Activated naive CD8-positive, alpha-beta T cell treated with anti-CD3 and anti-CD28 coated beads, Interleukin-2, amount 10 ng/mL, durations not matched to agents 7 days and 5 days (primary cell): ENCODE measurements at places on chromosomes 12 and 14.

- no peak for DNase-seq
Measured at GRCh38 chr14:51210594-51210993, 29.5 kb upstream of the TMX1 start.

DNA sequence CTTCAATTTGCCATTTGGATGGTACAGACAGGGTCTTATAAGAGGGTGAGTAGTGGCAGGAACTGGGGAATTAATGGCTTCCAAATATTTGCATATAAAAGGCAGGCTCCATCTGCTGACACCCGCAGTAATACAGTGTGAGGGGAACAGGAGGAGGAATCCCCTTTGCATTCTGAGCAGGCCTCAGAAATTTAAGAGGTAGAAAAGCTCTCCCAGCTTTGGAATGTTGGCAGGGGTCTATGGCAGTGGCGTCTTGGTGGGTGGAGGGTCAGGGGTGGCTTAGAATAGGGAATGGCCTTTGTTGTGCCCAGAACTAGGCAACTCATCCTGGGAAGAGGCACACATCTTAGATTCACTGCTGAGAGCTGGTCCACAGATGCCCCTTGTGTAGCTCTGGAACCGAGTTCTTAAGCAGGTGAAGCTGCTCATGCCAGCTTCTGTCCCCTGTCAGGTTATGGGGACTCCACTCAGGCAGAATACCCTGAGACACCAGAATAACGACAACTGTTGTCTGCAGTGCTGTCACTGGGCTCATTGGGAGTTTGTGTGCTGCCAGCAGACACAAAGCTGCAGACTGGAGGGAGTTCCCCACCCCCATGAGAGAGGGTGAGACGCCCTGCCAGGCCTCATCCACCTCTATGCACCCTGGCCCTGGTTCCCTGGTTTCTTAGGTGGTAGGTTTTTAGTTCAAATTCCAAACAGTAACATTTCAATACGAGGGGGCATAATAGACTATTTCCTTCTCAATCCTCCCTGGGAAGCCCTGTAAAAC lies 190.2 kb downstream of the MON2 start:
- no peak for DNase-seq

DNA sequence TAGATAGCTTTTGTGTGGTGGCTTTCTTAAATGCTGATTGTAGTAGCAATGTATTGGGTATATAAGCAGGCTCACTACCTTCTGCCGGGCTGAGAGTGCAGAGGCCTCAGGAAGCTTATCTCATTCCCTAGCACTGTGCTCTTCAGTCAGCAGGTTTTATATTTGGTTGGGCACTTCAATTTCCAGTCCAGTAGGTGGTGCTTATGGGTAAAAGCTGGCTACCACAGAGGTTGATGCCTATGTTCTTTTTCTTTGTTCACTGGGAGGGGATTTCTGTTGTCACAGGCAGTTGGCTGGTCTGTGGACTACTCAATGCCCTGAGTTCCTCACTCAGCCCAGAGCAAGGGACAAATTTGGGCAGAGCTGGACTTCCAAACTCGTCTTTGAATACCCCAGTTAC lies 43.0 kb upstream of the GLIPR1 start:
- DNase-seq, result no peak

DNA sequence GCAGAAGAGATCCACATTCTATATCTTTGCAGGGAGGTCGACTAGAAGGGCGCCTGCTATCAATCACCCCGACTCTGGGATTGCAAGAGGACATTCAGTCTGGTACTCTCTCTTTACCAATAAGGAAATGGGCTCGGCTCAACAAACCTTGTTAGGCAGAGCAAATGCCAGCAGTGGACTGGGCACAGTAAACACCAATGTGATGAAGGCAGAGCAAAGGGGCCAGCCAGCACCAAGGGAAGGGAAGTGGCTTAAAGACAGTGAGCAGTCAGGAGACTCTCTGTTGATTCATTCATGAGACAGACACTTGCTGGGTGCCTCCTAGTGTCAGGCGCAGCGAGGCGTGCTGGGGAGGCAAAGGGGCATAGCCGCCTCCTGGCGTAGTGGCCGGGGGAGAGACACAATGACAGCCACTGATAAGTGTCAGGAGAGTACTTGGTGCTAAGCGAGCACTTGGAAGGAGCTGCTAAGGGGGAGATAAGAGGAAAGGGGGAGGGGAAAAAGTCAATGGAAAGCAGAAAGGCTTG lies 34.1 kb downstream of the TMCC3 start:
- DNase-seq, result no peak

GRCh38 chr14:75429562-75429961 lies 1.7 kb downstream of the JDP2 start:
- DNase-seq, result no peak

DNA sequence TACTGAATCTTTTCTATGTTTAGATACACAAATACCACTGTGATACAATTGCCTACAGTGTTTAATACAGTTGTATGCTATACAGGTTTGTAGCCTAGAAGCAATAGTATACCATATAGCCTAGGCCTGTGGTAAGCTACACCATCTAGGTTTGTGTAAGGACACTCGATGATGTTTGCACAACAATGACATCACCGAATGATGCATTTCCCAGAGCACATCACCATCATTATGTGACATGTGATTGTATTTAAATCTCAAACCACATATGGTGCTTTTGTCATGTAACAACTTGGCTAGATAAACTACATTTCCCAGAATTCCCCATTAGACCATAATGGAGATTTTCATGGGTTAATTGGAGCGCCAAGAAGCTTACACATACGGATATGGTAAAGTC lies 128.4 kb upstream of the CPNE8 start:
- no peak for DNase-seq

DNA sequence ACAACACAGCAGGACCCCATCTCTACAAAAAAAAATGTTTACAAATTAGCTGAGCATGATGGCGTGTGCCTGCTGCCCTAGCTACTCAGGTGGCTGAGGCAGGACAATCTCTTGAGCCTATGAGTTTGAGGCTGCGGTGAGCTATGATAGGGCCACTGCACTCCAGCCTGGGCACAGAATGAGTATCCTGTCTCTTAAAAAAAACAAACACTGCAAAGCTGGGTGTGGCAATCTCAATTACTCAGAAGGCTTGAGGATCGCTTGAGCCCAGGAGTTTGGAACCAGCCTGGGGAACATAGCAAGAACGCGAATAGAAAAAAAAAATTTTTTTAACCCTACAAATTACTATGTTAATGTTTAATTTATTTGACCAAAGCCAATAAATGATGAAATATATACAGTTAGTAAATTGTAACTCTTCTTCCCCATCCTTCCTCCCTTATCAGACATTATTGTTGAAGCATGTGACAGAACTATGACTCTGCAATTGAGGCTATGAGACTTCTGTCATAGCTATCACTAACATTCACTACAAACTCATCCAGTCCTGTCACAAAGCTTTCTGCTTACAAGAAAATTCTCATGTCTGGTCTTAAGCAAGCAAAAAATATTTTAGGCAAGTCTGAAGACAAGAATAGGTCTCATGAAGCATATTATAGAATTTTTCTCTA lies 9.8 kb downstream of the BTBD7 start:
- DNase-seq, result no peak

- DNase-seq, result no peak
Measured at GRCh38 chr12:132657004-132657727, 30.0 kb downstream of the POLE start.

- no peak for DNase-seq
Measured at GRCh38 chr12:43237238-43237879, 314.6 kb downstream of the ADAMTS20 start.

DNA sequence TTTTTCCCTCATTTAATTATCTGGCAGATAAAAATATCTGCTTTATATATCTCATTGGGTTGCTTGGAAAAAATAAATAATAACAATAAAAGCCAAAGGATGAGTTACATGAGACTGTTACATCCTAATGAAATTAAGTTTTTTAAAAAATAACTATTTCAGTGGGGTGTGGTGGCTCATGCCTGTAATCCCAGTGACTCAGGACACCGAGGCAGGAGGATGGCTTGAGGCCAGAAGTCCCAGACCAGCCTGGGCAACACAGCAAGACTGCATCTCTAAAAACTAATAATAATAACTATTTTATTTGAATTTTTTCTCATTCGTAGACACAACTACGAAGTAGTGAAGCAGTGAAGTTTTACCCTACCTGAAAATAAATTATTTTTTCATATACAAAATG lies 103.3 kb downstream of the BCAT1 start:
- DNase-seq, result no peak

DNA sequence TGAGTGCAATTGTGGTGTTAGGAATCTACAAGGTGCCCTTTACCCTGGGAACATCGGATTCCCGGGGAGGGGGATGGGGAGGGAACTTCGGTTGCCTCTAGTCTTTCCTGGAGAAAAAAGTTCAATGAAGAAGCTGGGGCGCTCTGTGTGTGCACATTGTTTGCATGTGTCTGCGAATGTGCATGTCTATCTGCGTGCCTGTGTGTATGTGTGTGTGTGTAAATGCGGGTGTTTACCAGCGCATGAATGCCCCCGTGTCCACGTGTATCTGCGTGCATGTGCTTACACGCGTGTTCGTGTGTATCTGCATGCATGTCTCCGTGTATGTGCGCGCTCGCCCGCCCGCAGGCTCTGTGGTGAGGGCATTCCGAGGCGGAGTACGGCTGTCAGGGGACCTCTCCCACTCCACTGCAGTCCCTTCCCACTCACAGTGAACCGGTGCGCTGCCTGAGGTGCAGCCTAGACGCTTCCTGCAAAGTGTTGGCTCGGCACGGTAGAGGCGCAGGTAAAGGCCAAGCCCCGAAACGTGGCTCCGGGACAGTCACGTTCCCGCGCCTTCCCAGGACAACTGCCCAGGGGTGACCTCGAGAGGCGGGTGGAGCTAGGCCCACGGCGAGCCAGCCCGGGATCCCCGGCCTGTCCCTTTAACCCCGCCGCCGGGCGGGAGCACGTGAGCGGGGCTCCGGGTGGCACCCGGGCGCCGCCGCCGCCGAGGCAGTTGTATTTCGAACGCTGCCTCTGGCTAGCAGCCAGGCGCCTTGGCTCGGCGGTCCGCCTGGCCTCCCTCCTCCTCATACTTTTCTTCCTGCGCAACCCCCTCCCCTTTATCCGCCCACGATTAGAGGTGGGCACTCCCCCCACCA lies 539 bp upstream of the HMGA2 start:
- peak; percentile 44 for DNase-seq

DNA sequence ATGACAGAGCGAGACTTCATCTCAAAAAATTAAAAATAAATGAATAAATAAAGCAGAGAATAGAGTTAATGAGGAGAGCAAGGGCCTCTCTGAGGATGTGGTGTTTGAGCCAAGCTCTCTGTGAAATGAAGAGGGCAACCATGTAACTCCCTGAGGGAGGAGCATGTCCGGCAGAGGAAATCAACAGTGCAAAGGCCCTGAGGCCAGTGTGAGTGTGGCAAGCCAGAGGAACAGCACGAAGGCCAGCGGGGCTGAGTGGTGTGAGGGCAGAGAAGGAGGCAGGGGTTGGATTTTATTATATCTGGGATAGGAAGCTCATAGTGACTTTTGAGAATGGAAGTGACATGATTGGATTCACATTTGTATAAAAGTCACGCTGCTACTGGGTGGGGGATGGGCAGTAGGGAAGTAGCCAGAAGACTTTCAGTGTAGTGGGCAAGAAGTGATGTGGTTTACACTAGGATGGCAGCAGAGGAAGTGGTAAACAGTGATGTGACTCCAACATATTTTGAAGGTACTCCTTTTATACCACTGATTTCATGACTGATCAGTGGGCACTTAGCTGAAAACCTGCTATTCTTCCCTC lies 10.3 kb upstream of the LRP1-AS start:
- DNase-seq, result no peak

- DNase-seq, result no peak
Measured at GRCh38 chr12:56520506-56520905, 1.1 kb upstream of the RBMS2 start.

- no peak for DNase-seq
Measured at GRCh38 chr12:11855983-11856374, 206.5 kb downstream of the ETV6 start.

- no peak for DNase-seq
Measured at GRCh38 chr12:5396541-5396940, 35.4 kb upstream of the NTF3 start.

DNA sequence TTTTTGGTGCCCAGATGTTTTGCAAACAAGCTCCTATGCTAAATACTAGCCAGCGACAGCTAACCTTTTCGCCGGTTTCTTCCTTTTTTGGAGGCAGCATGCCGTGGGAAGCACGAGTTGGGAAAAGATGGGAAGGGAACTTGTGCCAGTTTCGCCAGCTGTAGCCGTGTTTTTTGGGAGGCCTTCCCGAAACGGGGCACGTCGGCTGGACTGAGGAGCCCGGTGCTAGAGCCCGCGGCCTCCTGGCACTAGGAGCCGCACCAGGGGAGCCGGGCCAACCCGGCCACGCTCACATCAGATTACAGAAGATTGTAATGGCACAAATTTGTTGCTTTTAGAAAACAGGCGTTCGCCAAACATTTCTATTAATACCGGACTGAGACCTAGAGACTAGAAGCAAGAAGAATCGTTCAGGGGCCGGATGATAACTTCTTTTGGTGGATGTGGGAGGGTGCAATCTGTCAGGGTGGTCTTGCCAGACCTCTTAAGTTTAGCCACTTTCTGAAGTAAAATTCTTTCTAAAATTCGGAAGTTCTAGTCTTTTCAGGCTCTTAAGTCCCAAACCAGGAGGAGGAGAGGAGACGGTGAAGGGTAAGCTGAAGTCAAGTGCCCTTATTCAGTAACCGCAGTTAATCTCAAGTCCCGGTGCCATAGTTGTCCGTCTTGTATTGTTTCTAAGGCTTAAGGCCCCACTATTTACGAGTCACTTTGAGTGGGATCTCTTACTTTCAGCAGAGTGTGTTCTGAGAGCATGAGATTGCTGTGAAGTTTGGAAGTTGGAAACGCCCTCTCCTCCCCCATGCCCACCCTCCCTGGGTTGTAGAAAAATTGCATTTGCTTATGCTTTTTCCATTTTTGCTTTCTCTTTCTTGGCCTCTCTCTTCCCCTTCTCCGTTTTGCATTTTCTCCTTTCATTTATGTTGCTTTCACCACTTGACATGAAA lies 1.3 kb downstream of the RASSF3 start:
- DNase-seq, result peak; percentile 53

- DNase-seq, result no peak
Measured at GRCh38 chr12:89155826-89156225, 196.5 kb downstream of the DUSP6 start.
